MV-4-11 (cell line): ENCODE measurements at places on chromosomes 1 and 21.

DNA sequence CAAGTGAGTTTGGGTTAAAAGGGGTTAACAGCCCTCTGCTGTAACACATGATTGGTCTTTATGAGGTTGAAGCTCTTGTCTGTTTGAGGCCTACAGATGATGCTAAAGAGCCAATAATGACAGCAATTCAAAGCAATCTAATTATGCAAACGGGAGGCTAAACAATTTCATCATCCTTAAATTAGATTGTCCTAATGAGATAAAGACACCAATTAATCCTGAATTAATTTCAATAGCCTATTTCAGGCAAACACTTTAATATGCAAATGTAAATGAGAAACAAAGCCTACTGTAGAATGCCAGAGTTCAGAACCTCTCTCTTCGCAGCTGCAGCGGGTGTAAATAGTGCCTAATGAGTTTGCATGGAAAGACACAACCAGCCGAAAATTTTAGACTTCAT, 504.7 kb upstream of the PBX1 start:
- no peak for DNase-seq

DNA sequence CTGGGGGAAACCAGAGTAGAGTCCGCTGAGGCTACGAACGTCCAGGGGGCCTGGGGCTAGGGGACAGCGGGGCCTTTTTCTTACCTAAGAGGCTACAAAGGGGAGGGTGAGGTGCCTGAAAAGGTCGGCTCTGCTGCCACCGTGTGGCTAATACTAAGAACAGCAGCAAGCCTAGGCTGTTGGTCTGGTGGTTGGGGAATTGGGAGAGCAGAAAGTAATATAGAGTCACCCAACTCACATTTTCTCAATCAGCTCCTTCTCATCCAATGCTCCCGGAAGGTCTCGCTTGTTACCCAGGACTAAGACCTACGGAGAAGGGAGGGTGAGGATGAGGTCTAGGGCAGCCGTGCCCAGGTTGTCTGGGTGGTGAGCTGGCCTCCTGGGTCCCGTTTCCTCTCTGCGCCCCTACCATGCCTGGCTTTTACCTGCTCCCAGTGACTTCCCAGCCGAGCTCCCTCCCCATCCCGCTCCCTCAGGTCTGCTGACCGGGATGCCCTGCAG, 9.3 kb downstream of the ARL8A start:
- peak; percentile 50 for DNase-seq

GRCh38 chr1:93653656-93654055, 28.0 kb downstream of the BCAR3 start:
- no peak for DNase-seq

DNA sequence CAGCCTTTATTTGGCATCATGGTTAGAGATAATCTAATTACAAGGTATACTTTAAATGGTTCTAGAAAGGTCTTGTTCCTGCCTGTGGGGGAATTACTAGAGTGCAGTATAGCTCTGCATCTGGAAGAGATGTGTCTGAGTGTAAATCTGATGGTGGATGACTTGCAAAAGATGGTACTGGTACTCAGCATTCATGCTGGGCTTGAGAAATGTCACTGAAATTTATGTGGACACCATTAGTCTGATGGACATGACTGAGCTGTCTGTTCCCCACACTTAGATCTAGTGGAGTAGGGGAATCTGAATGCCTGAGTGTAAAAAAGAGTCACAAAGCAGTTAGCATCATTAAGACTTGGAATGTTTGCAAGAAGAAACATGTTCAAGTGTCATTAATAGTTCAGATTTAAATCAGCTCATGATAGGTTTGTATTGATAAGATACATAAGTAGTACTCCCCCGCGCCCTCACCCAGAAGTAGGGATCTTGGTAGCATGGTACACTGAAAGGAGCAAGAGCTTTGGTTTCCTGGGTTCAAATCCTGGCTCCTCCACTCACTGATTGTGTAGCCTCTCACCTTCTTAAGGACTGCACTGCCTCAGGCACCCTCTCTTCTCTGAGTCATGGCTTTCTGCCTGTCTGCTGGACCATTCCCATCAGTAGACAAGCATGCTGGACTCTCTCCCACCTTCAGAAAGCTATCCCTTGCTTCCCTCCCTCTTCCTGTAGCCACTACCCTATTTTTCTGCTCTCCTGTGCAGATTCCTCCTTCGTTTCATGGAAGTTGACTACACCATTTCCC, 292.9 kb downstream of the NFIA start:
- no peak for DNase-seq

DNA sequence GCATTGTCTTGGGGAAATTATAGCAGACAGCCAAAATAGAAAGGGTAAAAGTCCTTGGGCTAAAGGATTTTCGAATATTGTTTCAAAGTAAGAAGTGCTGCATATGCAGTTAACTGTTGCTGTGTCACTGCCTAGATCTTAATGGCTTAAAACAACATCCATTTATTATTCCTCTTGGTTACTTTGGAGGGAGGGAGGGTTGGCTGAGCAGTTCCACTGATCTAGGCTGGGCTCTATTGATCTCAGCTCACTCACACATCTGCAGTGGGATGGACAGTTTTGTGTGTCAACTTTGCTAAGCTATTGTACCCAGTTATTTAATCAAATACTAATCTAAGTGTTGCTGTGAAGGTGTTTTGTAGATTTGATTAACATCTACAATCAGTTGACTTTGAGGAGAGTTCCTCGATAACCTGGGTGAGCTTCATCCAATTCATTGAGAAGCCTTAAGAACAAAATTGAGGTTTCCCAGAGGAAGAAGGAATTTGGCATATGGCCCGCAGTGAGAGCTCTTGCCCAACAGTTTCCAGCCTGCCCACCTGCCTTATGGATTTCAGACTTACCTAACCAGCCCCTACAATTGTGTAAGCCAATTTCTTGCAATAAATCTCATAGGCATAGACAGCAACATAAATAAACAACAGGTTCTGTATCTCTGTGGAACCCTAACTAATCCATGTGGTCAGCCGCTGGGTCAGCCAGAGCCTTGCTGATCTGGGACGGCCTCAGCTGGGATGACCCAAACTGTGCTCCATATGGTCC, 187.3 kb downstream of the AK5 start:
- no peak for DNase-seq

GRCh38 chr1:76430531-76430930, 356.0 kb downstream of the ST6GALNAC3 start:
- no peak for DNase-seq

- peak; percentile 43 for DNase-seq
Measured at GRCh38 chr1:172724765-172725613, 66.1 kb downstream of the FASLG start.

DNA sequence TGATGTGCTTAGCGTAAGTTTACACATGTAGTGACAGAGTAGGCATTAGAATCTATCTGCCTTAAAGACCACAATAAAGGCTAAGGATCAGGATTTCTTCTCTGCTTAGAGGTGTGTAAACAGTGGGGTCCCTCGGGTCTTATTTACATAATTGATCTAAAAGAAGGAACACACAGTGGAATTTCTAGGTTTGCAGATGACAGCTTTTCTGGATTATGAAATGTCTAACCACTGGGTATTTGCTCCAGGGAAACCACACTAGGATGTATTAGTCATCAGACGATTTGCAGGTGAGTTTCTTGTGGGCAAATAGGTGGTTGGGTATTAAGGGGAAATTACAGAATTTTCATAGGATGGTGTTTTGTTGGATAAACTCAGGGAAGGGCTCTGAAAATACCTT, 5.8 kb downstream of the LRRC8D start:
- DNase-seq, result peak; percentile 36

- peak; percentile 36 for DNase-seq
Measured at GRCh38 chr1:24391882-24392603, 21.5 kb downstream of the STPG1 start.

DNA sequence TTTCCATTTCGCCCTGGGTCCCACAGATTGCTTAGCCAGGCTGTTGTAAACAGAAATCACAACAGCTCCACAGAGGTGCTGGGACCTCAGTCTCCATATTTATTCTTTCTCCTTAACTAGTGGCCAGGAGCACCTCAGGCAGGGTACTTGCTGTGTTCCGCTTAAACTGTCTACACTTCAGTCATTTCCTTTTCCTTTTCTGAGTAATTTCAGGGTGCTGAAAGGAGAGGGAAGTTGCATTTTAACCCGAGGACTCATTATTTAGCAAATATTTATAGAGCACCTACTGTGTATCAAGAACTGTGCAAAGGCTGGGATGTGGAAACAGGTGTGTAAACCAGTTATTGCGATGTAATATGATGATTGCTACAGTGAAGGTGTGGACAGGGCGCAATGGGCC, 41.9 kb downstream of the ACP6 start:
- no peak for DNase-seq

GRCh38 chr21:46482225-46482845, 23.6 kb downstream of the DIP2A start:
- DNase-seq, result no peak

DNA sequence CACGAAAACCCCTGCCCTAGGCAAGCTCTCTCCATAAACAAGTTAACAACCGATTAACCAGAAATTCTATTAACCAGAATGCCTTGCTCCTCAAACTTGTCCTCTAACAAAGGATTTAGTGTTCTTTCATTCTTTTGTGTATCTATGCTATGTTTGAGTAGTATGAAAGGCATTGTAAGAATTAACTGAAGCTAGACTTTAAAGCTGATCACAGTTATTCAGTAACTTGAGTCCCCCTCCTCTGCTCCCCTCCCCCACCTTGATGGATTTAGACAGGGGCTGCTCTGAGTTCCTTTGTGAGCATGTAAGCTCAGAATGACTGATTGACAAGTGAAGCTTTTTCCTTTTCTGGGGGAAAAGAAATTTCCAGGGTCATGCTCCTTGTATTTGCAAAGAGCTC, 257.6 kb downstream of the TTLL7 start:
- DNase-seq, result no peak

GRCh38 chr1:52179073-52179472, 37.2 kb downstream of the ZFYVE9 start:
- DNase-seq, result peak; percentile 30

- no peak for DNase-seq
Measured at GRCh38 chr1:154557248-154557938, 1.1 kb downstream of the UBE2Q1 start.
